ENCODE measurements at places on chromosomes 5 and 9.
A peak's percentile ranks its signal among the peaks of the same experiment; 100 is the strongest.

DNA sequence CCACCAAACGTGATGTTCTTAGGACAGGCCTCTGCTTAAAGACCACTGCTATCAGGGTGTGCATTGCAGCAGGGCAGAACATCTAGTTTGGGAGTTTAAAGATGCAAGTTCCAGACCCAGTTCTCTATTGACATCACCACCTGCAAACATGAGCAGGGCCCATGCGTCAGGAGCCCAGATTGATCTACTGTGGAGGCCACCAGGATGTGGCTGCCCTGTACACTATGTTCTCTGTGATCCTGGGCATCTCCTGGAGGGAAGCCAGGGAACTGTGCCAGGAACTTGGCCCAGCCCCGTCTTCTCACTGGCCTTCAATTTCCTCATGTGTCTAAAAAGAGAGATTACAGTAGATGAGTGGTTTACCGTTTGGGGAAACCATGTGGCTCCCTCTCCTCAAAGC lies 87.1 kb downstream of the PDE6A start:
- peak; percentile 30 for DNase-seq

DNA sequence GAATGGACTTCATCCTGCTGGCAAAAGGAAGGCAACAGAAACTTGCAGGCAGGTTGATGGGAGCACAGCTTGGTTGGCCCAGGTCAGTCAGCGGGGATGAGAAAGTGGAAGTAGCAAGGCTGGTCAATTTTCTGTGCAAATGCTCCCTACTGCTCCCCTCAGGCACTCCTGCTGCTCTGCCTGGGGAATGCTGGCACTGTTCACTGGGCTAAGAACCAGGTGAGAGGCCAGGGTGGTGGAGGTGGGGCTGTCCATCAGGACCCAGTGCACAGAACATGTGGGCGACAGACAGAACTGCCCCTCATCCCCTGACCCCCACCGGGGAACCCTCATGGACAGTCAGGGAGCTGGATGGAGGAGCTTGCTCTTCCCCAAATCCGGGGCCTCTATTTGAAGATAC lies 593.1 kb downstream of the IRX1 start:
- DNase-seq: no peak

GRCh38 chr5:52769061-52769460 lies 18.7 kb upstream of the ITGA1 start:
- DNase-seq: no peak

DNA sequence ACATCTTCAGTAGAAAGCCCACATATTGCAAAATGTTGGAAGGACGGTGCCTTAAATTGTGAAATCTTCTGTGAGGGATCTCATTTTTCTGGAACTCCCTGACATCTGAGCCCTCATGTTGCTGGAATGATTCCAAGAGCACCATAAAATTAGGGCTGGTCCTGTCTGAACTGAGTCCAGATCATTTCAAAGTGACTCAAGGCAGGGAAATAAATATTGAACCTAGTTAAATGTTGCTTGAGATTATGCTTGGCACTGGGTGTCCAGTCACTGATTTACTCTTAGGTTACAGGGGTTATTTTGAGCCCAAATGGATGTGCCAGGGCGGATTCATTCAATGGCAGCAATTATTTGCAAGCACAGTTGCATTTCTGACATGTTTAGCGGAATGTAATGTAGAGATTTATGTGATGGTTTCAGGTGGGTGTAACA lies 437.0 kb downstream of the PIK3R1 start:
- no peak for DNase-seq

GRCh38 chr5:74938250-74938933 lies 72.2 kb upstream of the FAM169A start:
- no peak for DNase-seq

- DNase-seq: peak; percentile 23
These were observed 90.7 kb downstream of the CAMSAP1 start for GRCh38 chr9:135816651-135816970.

DNA sequence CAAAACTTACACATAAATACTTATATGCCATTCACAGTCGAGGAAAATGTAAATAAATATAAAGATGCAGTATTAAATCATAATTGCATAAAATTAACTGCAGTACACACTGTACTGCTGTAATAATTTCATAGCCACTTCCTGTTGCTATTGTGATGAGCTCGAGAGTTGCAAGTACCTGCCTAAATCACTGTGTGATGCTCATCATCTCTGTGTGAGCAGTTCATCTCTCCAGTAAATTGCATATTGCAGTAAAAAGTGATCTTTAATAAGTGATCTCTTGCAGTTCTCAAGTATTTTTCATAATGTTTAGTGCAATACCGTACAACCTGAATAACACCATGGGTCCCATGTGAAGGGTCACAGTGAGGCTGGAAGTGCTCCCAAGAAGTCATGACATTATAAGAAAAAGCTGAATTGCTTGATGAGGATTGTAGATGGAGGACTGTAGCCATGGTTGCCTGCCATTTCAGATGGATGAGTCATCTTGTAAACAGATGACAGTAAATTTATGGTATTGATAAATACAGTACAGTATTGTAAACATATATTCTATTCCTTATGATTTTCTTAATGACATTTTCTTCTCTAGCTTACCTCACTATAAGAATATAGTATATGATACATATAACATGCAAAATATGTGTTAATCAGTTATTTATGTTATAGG lies 34.9 kb downstream of the SYK start:
- DNase-seq: no peak

DNA sequence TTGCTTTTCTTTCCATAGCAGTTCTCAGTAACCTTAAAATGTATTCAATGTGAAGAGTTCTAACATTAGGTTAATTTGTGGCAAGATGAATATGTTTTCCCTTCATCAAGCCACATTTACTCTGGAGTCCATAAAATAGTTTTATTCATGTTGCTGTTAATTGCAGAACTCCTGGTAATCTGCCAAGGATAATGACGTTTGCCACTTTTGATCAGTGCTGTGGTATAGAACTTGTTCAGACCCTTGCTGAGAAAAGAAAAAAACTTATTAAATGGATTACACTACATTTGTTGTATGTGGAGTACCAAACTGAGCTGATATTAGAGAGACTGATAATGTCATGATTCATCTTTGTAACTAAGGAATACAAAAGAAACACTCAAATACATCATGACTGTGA lies 212.4 kb upstream of the DMAC1 start:
- no peak for DNase-seq

DNA sequence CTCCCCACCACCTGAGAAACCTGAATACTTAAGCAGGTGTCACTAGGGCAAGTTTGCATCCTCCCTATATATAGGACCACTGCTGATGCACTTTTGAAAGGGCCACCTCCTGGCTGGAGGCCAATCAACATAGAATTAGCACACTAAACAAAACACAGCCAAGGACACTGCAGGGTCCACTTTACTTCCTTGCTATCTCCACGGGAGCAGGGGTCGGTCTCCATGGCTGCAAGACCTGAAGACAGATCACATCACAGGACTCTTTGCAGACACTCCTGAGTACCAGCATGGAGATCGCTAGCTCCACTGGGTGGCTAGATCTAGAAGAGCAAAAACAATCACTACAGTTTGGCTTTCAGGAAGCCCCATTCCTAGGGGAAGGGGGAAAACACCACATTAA lies 72.3 kb downstream of the C9orf153 start:
- DNase-seq: no peak

- no peak for DNase-seq
These were observed 148.5 kb downstream of the CDH10 start for GRCh38 chr5:24496268-24496667.

- no peak for DNase-seq
These were observed 5.9 kb downstream of the SH2D3C start for GRCh38 chr9:127772603-127773002.

DNA sequence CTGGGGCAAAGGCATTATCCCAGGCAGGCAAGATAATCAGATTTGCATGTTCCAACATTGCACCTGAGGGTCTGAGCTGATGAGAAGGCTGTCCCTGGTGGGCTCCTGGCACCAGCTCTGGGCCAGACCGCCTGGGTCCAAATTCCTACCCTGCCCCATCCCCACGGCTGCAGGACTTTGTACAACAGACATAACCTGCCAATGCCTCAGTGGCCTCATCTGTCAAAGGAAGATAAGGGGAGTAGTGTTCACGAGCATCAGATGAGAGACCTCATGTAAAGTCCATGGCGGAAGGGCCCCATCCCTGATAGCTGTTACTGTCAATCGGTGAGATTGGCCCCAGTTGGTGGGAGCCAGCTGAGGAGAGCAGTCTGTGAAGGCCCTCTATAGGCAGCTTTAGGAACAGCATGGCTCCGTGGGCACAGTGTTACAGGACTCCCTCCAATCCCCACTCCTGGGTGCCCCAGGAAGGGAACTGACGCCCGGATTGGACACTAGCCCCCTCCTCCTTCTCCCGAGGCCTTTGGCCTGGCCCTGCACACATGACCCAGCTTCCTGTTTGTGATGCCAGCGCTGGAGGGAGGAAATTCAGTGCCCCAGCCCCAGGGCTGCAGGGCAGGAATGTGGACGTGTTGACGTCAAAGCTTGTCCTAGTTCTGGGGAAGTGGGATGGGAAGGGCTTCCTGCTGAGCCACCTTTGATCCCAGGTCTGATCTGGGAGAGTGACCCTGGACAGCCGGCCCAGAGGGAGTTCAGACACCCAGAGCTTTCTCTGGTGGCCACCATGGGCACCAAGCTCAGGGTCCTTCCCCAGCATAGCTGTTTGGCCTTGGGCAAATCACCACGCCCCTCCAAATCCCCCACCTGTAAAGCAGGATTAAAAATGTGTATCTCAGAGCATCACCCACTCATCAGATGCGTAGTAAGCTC lies 56.2 kb downstream of the DUSP1 start:
- DNase-seq: peak; percentile 66
